Stimulated activated CD4-positive, alpha-beta T cell treated with anti-CD3 and anti-CD28 coated beads, TNF-alpha, amount 100 ng/mL, for 24 hours (primary cell): ENCODE measurements at places on chromosomes 2 and 18.

DNA sequence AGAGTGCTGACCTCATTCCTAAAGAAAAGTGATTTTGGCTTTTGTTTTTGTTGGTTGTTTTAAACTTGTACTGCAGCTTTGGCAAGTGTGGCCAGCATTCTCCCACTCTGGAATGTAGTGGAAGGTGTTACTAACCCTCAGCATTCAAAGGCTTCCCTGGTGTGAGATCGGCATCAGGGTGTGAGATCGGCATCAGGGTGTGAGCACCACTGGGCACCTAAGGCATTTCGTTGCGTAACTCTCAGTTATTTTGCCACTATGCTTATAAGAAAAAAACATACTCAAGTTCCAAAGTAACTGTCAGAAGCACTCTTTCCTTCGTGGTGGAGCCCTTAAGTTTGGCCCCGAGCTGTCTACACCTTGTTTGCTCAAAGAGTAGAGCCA, 1.7 kb downstream of the CYBRD1 start:
- DNase-seq = no peak

DNA sequence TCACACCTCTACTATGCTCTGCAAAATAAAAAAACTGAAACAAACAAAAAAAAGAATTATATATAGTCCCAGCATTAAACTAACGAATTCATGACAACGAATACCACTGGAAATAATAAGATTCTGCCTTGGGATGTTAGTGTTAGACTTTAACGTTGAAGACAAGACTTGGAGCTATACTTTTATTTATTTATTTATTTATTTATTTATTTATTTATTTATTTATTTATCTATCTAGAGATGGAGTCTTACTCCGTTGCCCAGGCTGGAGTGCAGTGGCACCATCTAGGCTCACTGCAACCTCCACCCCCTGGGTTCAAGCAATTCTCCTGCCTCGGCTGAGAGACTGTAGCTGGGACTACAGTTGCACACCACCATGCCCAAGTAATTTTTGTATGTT, 27.2 kb upstream of the PAPOLG start:
- no peak for DNase-seq

DNA sequence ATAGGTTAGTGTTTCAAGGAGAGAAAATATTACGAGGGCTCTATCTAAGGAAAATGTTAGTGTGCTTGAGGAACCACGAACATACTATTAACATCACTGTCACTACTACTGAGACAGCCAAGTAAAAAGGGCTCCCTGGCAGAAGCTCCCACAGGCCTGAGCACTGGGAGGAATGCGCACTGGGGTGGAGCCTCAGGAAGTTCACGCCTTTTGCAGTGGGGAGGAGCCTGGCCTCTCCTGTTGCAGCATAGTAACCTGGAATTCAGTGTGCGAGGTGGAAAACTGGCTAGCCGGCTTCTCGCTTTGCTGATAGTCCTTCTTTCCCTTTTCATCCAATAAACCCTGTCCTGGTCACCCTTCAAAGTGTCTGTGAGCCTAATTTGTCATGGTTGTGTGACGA, 250.3 kb downstream of the ERBB4 start:
- no peak for DNase-seq

- DNase-seq = no peak
Measured at GRCh38 chr2:26243470-26244308, 743 bp downstream of the HADHA start.

- DNase-seq = no peak
Measured at GRCh38 chr18:50866765-50867164, 12.2 kb upstream of the ME2 start.

GRCh38 chr2:62055724-62056336, 140.1 kb upstream of the B3GNT2 start:
- no peak for DNase-seq

DNA sequence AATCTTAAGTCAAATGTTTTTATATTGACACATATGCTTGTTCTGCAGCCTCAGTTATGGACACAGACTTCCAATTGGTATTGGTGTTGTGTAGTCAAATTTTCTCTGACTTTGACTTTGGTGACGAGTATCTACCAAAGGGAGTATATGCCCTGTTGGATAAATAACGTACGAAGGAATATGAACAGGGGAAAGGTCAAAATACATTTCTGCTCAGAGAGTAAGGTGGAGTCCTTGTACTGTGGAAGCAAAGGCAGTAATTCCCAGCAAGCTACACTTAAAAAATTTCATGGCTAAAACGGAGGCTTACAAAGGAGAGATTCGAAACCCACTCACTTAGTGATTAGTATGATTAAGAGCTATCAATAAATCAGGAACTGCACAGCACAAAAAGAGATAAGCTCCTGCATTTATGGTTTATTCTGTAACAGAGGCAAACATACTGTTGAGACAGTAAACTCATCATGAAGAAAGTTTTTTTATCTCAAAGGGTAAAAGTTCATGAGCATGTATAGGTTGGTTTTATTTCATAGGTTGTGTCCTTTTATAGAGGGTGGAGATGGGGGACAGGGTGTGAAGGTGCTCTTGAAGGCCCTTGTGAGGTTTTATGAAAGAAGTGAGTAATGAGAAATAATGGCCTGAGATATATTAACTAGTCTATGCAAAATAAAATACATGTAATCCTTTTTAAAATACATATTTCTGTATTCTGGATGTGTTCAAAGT, 142.7 kb downstream of the CD226 start:
- DNase-seq = no peak

- DNase-seq = no peak
Measured at GRCh38 chr2:64212346-64212745, 68.1 kb upstream of the PELI1 start.

GRCh38 chr2:64641599-64641998, 12.1 kb downstream of the SERTAD2 start:
- DNase-seq = no peak

DNA sequence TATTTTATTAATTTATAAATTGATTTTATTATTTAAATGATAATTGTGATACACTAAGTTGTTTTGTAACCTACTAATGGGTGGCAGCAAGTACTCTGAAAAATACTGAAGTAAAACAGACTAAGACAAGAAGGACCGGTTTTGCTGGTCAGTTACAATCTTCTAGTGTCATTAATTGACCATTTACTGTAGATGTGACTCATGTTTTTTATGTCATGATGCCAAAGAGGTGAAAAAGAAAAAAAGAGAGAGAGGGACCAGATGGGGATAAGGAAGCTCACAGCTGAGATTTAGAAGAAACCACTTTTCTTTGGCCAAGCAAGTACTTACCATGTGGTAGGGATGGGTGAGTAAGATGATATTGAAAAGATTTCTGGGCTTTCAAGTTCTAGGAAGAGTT, 955.8 kb upstream of the LRRTM1 start:
- no peak for DNase-seq
